ENCODE measurements at places on chromosomes 5 and 9.
A peak's percentile ranks its signal among the peaks of the same experiment; 100 is the strongest.

DNA sequence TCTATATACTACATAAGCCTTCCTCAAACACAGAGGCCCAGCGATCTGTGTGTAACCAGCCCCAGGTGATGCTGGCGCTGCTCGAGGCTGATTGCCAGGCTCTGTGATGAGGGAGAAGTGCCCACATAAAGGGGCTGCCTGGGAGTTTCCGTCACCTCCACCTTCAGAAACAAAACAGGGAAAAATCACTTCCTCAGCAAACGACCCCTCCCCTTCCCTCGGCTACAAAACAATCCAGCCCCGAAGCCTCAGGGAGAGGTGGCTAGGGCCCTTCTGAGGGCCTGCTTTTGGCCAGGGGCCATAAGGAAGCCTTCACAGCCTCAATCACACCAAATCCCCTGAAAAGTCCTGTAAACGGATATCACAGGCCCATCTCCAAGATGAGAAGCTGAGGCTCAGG, 51.1 kb downstream of the DAP start:
- no peak for DNase-seq

DNA sequence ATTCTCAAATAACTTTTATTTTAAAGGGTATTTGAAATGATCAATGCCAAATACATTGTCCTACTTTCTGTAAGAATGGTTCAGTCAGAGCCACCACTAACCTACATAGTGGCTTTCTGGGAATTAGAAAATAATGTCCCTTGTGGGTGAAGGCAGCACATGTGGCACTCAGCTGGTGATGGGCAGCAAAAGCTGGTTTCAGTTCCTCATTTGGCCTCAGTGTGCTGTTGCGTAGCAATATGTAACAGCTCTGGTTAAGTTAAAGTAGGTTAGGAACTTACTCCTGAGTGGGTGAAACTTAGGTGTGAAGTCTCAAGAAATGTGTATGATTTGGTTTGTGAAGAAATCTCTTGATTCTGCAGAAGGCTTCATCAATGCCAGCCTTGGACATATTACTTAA, 99.6 kb upstream of the SPEF2 start:
- DNase-seq, result no peak

DNA sequence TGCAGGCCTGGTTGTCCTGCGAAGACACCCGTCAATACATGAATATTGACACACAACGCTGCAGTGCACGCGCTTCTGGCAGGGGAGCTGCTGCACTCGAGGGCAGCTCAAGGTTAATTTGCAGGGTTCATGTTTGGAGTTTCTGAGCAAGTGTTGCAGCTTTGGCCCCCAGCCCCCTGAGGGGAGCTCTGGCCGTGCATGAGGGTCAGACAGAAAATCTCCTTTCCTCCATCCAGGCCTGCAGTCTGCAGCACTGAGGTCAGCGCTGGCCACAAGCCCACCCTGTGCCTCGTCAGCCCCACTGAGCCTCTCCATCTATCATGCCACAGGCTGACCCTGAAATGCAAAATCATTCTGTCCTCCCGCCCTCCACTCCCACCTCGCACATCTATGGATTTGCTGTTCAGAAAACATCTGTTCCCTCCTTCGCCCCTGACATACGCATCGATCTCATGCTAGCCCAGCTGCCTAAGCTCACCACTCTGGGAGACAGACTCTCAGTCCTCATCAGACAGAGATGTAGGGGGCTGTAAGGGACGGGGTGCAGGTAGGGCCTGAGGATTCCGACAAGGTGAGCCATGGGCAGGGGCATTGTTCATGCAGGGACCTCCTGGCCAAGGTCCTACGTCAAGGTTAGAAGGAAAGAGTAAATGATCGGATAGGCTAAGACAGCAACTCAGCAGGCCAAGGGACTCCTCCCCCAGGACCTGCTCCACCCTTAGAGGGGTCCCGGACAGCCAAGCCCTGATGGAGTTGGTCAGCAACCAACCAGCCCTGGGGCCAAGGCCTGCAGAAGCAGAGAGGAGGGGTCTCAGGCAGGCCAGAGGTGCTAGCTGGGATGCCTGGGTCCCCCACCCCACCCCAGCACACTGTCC, 125.1 kb downstream of the KCNIP1 start:
- no peak for DNase-seq

GRCh38 chr5:165242646-165243045, 1737.2 kb downstream of the MAT2B start:
- no peak for DNase-seq

DNA sequence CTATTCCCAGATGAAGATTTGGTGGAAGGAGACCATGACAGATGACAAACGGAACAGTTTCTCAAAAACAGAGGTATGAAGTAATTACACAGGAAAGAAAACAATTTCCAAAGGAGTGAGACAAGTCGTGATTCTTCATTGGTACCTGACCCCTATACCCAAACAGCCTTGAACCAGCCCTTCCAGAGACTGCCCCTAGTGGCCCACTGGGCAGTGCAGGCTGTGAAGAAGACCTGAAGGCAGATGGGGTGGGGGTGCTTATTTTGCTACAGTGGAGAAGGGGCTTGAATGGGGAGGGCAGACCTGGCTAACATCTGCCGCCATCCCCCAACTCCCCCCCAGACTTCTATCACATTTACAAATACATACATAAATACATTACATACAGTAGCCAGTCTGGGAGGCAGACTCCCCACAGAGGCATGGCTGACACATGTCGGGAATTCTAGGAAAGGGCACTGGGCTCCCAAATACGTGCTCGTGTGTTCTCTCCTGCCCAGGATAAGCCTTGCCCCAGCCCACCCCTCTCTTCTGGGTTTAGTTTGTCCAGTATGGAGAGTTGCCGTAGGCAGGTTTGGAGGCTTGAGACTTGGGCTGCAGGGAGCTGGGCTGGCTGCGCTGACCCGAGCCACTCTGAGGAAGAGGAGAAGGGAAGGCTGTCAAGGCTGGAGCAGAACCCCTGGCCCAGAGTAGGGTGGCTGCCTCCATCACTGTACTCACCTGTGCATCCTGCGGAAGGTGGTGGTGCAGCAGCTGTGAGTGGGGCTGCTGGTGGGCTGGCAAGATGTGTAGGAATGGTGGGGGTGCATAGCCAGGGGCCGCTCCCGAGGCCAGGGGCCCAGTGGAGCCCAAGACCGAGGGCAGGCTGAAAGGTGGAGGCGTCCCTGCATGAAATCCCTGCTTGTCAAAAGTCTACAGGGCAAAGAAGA, 105.3 kb downstream of the UBE2R2 start:
- no peak for DNase-seq

GRCh38 chr9:92561374-92562330, 25.9 kb upstream of the ECM2 start:
- no peak for DNase-seq

DNA sequence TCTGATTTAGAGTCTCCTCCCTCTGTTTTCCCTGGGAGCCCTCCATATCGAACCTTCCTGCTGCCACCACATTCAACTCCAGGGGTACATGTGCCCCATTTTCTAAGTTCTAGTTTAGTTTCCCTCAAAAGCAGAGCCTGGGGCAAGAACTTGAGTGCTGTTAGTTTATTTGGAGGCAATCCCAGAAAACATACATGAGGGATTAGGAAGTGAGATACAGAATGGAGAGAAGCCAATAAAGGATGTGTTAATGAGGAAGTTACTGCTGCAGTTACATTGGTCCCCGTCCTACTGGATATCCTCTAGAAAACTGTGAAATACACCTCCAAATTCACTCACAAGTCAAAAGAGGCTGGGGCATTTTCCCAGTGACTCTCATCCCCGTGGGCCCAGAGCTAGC, 159.4 kb upstream of the SMARCA2 start:
- DNase-seq, result no peak

DNA sequence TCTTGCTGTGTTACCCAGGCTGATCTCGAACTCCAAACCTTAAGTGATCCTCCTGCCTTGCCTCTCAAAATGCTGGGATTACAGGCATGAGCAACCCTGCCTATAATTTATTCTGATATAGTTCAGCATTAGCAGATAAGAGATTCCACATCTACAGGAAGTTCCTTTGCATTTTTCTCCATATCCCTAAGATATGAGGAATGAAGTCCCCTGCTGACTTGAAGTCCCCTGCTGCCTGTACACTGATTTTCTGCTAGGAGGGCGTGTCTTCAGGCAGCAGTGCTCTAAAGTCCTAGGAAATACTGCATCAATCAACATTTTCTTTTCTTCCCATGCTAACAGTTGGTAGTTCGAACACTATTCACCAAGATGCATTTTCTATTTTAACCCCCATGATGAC, 105.8 kb downstream of the ARHGAP26 start:
- DNase-seq, result no peak

GRCh38 chr5:7808998-7809397, 41.9 kb downstream of the CFAP90 start:
- no peak for DNase-seq

DNA sequence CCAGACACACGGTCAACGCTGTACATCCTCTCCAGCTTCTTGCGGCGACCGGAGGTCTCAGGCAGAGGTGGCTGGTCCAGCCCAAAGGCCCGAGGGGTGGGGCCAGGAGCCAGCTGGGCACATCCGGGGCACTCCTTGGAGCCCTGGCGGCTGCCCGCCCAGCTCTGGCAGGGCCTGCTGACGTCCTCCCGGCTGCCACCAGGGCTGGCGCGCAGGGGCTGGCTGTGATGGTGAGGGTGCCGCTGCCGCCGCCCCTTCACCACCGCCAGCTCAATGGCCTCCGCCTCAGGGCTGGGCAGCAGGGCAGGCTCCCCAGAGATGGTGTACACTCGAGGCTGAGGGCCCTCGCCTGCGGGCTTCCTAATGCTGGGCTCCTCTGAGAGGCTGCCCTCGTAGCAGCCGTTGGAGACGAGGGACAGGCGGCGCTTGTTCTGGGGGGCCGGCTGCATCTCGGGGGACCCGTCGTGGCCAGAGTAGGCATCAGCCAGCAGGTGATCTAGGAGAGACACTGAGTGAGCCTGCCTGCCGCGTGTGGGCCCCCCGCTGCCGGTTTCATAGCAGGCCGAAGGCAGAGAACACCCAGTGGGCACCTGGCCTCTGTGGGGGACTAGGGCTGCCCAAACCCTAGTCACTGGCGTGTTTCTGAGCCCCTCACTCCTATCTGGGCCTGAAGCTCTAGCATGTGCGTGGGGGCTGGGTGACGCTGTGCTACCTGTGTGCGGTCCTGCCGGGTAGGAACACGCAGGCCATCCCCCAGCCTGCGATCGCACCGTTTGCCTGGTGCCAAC, 1.5 kb downstream of the NSMF start:
- peak; percentile 3 for DNase-seq

DNA sequence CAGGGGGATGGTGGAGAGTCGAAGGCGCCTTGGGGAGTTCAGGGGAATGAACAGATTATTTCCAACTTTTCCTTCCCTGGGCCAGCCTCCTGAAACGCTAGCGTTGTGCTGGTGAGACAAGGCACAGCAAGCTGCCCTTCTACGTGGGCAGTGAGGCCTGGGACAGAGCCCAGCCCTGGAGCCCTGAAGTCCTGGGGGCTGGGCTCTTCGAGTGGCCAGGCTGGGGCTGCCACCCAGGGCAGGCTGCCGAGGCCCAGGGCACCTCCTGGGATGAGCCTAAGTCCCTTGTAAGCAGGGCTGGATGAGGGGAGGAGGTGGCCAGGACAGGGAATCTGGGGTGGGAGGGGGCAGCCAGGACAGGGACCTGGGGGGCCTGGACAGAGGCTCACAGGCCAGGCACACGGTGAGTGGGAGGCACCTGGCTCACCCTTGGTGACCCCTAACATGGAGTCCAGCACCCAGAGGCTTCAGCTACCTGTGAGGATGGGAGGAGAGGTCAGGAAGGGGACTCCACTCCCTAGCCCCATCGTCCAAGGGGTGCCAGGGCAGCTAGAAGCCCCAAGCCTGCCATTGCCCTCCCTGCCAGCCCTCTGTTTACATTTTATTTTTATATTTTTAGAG, 1.3 kb upstream of the LCN12 start:
- DNase-seq, result no peak

- DNase-seq, result no peak
Observed at GRCh38 chr5:54883374-54884194, 101.8 kb downstream of the ESM1 start.

- DNase-seq, result no peak
Observed at GRCh38 chr5:26430323-26430722, 608.1 kb downstream of the CDH9 start.

DNA sequence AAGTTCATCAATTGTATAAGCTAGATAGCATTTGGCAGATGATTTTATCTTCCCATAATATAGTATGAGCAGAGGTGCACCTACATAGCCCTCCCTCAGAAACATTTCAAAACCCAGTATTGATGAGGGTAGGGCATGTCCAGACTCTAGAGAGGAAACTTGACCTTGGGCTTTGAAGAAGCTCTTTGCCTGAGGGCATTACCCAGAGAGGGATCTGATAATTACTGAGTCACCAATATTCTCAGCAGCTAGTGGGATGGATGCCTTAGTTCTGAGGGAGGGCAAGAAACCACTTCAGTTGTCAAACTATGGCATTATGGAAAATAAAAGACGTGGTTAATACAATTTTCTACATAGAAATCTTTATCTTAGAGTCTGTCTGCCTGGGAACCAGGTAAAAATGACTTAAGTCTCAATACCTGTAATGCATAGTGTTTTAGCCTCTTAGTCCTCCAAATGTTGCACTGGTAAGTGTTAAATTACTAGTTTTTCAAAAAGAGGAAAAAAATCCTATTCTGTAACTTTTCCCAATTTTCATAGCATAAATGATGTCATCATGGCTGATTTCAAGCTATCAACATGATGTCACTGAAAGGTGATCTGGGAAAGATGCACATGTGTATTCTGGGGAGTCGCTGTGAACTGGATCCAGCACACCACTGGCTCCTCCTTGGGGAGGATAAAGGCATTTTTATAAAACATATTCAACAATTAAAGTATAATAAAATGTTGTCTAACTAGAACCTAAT, 809.0 kb downstream of the KCTD16 start:
- no peak for DNase-seq

DNA sequence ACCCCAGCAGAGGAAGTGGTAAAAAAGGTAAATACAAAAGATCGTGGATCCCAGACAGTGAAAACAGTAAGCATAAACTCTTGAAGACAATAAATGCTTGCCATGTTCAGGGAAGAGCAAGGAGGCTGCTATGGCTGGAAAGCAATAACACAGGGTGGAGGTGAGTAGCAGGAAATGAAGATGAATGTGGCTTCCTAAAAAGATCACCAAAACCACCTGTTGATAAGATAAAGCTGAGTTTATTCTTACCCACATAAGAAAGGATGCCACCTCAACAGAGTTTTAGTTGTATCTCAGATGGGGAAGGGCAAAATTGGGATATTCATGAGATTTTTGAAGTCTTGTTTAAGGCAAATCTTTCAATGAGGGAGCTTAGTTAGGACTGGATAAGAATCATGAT, 273.3 kb downstream of the MSX2 start:
- DNase-seq, result no peak

- no peak for DNase-seq
Observed at GRCh38 chr9:111150181-111150580, 111.9 kb upstream of the LPAR1 start.

- DNase-seq, result no peak
Observed at GRCh38 chr5:172692981-172693380, 51.9 kb downstream of the NEURL1B start.

DNA sequence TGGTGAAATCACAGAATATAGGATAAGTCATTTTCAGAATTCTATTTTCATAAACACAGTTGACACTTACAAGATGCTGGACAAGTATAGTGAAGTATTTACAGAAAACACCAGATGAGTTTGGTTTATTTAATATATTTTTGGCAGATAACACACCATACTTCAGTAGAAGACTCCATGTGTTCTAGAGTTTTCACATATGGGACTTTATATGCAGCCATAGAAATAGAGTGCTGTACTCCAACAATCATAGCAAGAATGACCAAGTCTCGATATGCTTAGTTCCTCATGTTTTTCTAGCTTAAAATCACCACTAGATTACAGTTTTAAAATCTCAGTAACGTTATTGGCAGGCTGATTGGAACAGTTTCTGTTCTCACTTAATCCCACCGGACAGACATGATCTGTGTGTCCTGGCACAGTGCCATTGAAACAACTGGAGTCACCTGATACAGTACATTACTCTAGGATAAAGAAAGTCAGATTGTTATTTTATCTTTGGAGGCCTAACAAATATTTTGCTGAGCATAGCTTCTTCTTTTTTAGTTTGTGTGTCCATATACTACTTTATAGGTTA, 45.8 kb upstream of the ERBIN start:
- DNase-seq, result no peak
